ENCODE measurements at places on chromosomes 1 and 21.

GRCh38 chr1:27592232-27592930 is 11.6 kb downstream of the AHDC1 start:
- H3K27me3 ChIP-seq, result no peaks in the 10 kb centered on the region
- H3K36me3 ChIP-seq, result no peaks in the 10 kb centered on the region
- DNase-seq, result no peak

GRCh38 chr1:66984491-66984890 is 59.7 kb downstream of the MIER1 start:
- H3K36me3 ChIP-seq, result peaks cover 95% of the 10 kb centered on the region
- no peaks in the 10 kb centered on the region for H3K27me3 ChIP-seq
- no peak overlapping the region for H3K27ac ChIP-seq
- no peak overlapping the region for H3K4me3 ChIP-seq

DNA sequence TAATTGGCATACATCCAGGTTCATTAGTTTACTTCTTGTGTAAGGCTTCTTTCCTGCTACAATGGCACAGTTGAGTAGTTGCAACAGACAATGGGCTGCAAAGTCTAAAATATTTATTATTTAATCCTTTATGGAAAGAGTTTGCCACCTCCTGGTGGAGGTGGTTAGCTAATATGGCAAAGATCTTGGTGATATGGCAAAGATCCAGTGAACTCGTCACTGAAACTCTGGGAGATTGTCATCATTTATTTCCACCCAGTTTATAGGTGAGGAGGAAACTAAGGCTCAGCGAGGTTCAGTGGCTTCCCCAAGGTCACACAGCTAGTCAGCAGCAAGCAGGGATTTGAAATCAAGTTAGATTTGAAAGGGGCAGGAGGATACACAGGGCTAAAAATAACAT is 16.1 kb upstream of the IFFO2 start:
- H3K4me3 ChIP-seq, result no peak overlapping the region
- H3K27ac ChIP-seq, result no peak overlapping the region
- no peaks in the 10 kb centered on the region for H3K36me3 ChIP-seq
- H3K27me3 ChIP-seq, result no peaks in the 10 kb centered on the region
- DNase-seq, result no peak

GRCh38 chr1:103190766-103191165 is 82.4 kb upstream of the COL11A1 start:
- H3K4me1 ChIP-seq, result no peaks in the 10 kb centered on the region
- no peaks in the 10 kb centered on the region for H3K36me3 ChIP-seq
- no peak for DNase-seq
- H3K27ac ChIP-seq, result no peak overlapping the region
- H3K27me3 ChIP-seq, result no peaks in the 10 kb centered on the region
- no peak overlapping the region for H3K4me3 ChIP-seq

DNA sequence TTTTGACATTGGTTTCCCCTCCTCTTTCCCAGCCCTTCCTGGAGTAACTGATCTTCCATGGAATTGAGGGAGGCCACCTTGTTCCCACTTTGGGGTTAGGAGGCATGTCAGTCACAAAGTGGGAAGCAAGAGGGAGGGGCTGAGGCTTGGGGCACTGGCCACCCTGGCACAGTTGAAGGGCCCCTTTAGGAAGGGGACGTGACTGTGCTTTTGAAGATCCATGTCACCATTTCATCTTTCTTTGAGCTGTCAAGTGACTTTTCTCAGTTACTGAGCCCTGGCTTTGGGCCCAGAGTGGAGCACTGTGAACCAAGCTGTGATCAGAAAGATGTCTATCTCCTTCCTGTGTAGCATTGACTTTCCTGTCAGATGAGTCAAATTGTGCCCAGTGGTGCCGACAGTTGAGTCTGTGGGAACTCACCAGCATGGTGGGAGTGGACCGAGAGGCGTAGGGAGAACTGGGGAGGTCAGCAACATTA is 38.5 kb upstream of the TDRD10 start:
- no peak overlapping the region for H3K4me3 ChIP-seq
- H3K27me3 ChIP-seq, result no peaks in the 10 kb centered on the region
- peak overlapping the region; percentile 53 for H3K27ac ChIP-seq
- H3K4me1 ChIP-seq, result peaks cover 6% of the 10 kb centered on the region
- H3K36me3 ChIP-seq, result peaks cover 5% of the 10 kb centered on the region
- DNase-seq, result no peak

DNA sequence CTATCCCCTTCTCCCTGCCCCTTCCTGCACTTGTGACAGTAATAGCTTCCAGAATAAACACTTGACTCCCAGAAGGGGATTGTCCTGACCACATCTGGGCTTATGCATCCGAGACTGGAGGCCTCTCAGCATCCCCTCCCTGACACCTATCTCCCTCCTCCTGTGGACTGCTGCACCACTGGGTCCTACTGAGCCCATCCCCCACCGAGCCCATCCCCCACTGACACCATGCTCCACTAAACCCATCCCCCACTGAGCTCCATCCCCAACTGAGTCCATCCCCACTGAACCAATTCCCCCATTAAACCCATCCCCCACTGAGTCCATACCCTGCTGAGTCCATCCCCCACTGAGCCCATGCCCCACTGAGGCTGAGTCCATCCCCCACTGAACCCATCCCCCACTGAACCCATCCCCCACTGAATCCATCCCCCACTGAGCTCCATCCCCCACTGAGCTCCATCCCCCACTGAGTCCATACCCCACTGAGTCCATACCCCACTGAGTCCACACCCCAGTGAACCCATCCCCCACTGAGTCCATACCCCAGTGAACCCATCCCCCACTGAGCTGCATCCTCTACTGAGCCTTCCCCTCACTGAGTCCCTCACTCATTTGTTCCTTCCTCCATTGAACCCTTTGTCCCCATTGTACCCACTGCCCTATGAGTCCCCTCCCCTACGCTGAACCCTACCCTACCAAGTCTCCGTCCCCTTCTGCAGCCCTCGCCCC is 5.6 kb downstream of the PDZK1IP1 start:
- DNase-seq, result no peak
- no peak overlapping the region for H3K27ac ChIP-seq
- no peaks in the 10 kb centered on the region for H3K36me3 ChIP-seq
- no peaks in the 10 kb centered on the region for H3K27me3 ChIP-seq
- no peak overlapping the region for H3K4me3 ChIP-seq

DNA sequence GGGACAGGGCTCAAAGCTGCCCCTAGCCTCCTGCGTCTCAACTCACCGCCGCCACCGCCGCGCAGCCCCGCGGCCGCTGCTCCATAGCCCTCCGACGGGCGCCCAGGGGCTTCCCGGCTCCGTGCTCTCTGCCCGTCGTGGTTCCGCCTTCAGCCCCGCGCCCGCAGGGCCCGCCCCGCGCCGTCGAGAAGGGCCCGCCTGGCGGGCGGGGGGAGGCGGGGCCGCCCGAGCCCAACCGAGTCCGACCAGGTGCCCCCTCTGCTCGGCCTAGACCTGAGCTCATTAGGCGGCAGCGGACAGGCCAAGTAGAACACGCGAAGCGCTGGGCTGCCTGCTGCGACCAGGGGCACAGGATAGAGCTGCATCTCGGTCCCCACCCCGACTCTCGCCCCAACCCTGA is at the start of gene TNFRSF25:
Gene TNFRSF25 (minus strand): TSS at position 151 of the 400 bp plus-strand sequence. CDS start 66 bp downstream, at position 85.
- no peak within 1 kb of the TSS for H3K27ac ChIP-seq
- no peak for DNase-seq
- no peak within 1 kb of the TSS for H3K4me3 ChIP-seq
- no peaks in the 10 kb centered on the region for H3K27me3 ChIP-seq
- no peaks in the 10 kb centered on the region for H3K4me1 ChIP-seq

GRCh38 chr1:160550572-160551034 is 27.5 kb upstream of the SLAMF6 start:
- no peaks in the 10 kb centered on the region for H3K36me3 ChIP-seq
- H3K4me3 ChIP-seq, result no peak overlapping the region
- H3K27me3 ChIP-seq, result no peaks in the 10 kb centered on the region
- DNase-seq, result no peak
- no peaks in the 10 kb centered on the region for H3K4me1 ChIP-seq

- DNase-seq, result no peak
- H3K4me3 ChIP-seq, result no peak overlapping the region
- H3K27ac ChIP-seq, result no peak overlapping the region
- no peaks in the 10 kb centered on the region for H3K27me3 ChIP-seq
- H3K36me3 ChIP-seq, result no peaks in the 10 kb centered on the region
Measured at GRCh38 chr1:167492481-167492910, 25.8 kb downstream of the CD247 start.

GRCh38 chr21:17979763-17980162 is 160.6 kb upstream of the C21orf91 start:
- no peaks in the 10 kb centered on the region for H3K36me3 ChIP-seq
- H3K27me3 ChIP-seq, result no peaks in the 10 kb centered on the region
- H3K4me3 ChIP-seq, result no peak overlapping the region
- H3K4me1 ChIP-seq, result no peaks in the 10 kb centered on the region

- H3K27ac ChIP-seq, result peak overlapping the region; percentile 74
- H3K4me1 ChIP-seq, result peaks cover 38% of the 10 kb centered on the region
- H3K27me3 ChIP-seq, result no peaks in the 10 kb centered on the region
Measured at GRCh38 chr1:218435528-218435927, 90.4 kb downstream of the TGFB2 start.

GRCh38 chr1:177927021-177927596 is 42.7 kb downstream of the SEC16B start:
- no peak for DNase-seq
- no peak overlapping the region for H3K27ac ChIP-seq
- H3K36me3 ChIP-seq, result peaks cover 7% of the 10 kb centered on the region
- H3K27me3 ChIP-seq, result no peaks in the 10 kb centered on the region

GRCh38 chr1:61052395-61053225 is 29.8 kb upstream of the NFIA start:
- peak overlapping the region; percentile 97 for H3K27ac ChIP-seq
- H3K4me3 ChIP-seq, result peak overlapping the region; percentile 79
- no peaks in the 10 kb centered on the region for H3K36me3 ChIP-seq
- DNase-seq, result no peak

GRCh38 chr1:33167650-33168447 is 14.0 kb downstream of the TRIM62 start:
- H3K4me3 ChIP-seq, result no peak overlapping the region
- peaks cover 12% of the 10 kb centered on the region for H3K4me1 ChIP-seq
- no peak for DNase-seq
- H3K27me3 ChIP-seq, result no peaks in the 10 kb centered on the region

DNA sequence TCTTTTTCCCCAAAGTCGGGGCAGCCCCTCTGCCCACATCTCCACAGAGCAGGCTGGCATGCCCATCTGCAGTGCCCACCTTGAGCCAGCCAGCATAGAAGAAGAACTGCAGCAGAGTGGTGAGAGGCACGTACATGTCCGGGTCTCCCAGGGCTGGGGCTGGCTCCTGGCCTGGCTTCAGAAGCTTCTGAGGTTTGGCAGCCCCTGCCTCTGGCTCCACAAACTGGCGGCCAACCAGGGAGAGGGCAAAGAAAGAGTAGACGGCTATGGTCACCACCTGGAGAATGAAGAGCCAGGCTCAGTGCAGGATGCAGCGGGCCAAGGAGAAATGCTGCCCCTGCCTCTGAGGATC is 3.0 kb downstream of the BEST4 start:
- peaks cover 19% of the 10 kb centered on the region for H3K4me1 ChIP-seq
- DNase-seq, result no peak
- H3K27ac ChIP-seq, result no peak overlapping the region
- no peaks in the 10 kb centered on the region for H3K27me3 ChIP-seq

GRCh38 chr1:52637946-52638345 is 5.0 kb downstream of the SHISAL2A start:
- no peak for DNase-seq
- peaks cover 8% of the 10 kb centered on the region for H3K4me1 ChIP-seq
- no peak overlapping the region for H3K4me3 ChIP-seq
- no peak overlapping the region for H3K27ac ChIP-seq
- no peaks in the 10 kb centered on the region for H3K36me3 ChIP-seq
- H3K27me3 ChIP-seq, result no peaks in the 10 kb centered on the region

- no peaks in the 10 kb centered on the region for H3K4me1 ChIP-seq
- DNase-seq, result no peak
- H3K36me3 ChIP-seq, result no peaks in the 10 kb centered on the region
- no peak overlapping the region for H3K4me3 ChIP-seq
- no peak overlapping the region for H3K27ac ChIP-seq
Measured at GRCh38 chr1:33317354-33317753, 3.5 kb downstream of the A3GALT2 start.

DNA sequence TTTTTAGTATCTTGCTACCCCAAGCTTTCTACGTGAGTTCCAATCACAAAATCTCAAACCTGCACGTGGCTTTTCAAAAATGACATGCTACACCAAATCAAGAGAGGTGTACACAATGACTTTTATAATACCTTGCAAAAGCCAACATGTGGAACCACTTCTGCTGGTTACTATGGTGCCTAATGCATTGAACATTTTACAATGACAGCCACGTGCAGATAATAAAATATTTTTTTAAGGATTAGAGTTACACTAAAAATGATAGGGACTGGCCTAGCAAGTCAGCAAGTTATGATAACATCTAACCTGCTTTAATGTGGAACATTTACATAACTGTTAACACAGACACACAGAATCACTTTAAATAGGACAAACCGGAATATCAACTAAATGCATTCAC is 30.2 kb downstream of the EYA3 start:
- no peaks in the 10 kb centered on the region for H3K36me3 ChIP-seq
- H3K27ac ChIP-seq, result no peak overlapping the region
- H3K4me3 ChIP-seq, result no peak overlapping the region

- no peak for DNase-seq
- H3K27ac ChIP-seq, result no peak overlapping the region
- no peaks in the 10 kb centered on the region for H3K36me3 ChIP-seq
Measured at GRCh38 chr1:180918519-180918918, 5.8 kb downstream of the KIAA1614 start.

DNA sequence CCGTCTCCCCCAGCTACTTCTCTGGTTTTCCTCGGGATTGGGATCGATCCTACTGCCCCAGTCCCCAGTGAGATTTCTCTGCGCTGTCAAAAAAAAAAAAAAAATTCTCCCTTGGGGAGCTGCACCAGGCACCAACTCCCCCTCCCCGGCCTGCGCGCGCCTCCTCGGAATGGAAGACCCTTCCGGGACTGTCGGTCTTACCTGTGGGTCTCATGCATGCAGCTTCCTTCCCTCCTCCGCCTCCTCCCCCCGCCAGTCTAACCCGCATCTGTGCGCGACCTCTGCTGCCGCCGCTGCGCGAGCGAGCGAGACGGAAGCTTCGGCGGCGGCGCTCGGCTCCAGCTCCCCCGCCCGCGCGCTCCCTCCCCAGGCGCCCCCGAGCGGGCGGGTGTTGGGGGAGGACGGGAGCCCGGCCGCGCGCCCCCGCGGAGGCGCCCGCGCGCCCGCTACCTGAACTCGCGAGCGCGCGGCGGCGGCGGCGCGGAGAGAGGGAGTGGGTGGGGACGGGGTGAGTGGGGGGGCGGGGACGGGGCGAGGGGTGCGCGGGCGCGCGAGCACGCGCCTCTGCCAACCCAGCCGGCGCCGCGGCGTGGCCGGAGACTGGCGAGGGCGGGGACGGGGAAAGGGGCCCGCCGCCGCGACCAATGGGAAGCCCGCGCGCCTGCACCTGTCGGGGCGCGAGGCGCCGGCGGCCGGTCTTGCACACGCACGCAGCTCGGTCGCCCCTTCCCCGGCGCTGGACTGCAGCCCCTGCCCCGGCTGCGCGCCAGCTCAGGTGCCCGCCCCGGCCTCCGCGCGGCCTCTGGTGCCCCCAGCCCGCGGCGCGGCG is at the start of gene SUSD4:
Gene SUSD4 (minus strand): TSS at position 321 of the 829 bp plus-strand sequence. CDS start 751 bp downstream, outside the sequence.
- H3K4me3 ChIP-seq, result peak within 1 kb of the TSS; percentile 68
- H3K36me3 ChIP-seq, result no peaks in the 10 kb centered on the region
- DNase-seq, result peak; percentile 33
- peaks cover 7% of the 10 kb centered on the region for H3K4me1 ChIP-seq

GRCh38 chr1:55443175-55443915 is 228.2 kb upstream of the USP24 start:
- peak; percentile 90 for DNase-seq
- peaks cover 6% of the 10 kb centered on the region for H3K4me1 ChIP-seq
- H3K4me3 ChIP-seq, result no peak overlapping the region

Measured in psoas muscle (tissue), 8 donors.